Activated T-helper 9 cell treated with anti-CD3 and anti-CD28 coated beads, Interleukin-2, amount 50 U/mL, for 16 hours (primary cell): ENCODE measurements at places on chromosomes 2 and 18.

GRCh38 chr2:205020673-205021072 is 475.4 kb downstream of the PARD3B start:
- no peak for DNase-seq

- no peak for DNase-seq
These were observed 38.1 kb downstream of the SLC39A10 start for GRCh38 chr2:195695002-195695631.

- no peak for DNase-seq
These were observed 63.3 kb downstream of the COL3A1 start for GRCh38 chr2:189037518-189037917.

DNA sequence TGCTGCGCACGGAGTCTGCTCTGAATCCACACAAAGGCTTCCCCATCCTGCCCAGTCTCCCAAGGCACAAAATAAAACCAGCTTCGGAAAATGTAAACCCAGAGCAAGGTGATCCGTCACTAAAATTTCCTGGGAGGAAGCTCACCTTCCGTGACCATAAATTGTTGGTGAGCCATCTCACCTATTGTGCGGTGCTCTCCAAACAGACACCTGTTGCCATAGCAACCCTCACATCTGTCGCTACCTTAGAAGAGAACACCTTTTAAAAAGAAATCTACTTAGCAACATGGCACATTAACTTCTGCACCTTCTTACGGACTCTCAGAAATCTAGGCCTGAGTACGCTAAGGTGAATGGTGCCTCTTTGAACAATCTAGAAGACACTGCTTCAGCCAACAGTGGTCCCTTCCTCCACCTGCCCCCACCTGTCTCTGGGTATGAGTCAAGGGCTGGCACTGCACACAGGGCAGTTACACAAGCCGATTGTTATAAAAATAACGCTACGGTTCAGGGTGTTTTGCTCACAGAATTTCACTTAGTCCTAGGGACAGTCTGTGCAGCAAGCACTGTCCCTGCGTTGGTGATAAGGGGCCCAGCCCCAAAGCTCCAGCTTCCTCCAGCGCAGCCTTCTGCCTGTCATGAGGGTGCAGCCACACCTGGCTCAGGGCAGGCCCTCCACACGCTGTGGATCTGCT is 114.9 kb upstream of the ID2 start:
- no peak for DNase-seq

DNA sequence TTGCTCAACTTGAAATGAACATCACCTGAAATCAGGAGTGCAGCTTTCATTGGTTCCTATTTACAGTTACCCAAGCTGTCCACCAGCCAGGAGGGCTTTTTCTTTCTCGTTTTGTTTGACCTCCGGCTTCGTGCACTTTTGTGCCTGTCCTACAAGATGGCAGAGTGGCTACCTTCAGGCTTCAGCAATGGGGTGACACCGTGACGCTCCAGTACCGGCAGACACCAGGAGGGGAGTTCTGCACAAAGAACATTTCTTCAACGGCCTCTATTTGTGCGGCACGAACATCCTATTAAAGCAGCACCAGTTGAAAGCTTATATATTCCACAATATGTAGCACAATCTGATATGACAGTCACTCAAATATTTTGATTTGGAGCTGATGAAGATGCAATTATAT is 18.3 kb downstream of the RNASEH1 start:
- no peak for DNase-seq

DNA sequence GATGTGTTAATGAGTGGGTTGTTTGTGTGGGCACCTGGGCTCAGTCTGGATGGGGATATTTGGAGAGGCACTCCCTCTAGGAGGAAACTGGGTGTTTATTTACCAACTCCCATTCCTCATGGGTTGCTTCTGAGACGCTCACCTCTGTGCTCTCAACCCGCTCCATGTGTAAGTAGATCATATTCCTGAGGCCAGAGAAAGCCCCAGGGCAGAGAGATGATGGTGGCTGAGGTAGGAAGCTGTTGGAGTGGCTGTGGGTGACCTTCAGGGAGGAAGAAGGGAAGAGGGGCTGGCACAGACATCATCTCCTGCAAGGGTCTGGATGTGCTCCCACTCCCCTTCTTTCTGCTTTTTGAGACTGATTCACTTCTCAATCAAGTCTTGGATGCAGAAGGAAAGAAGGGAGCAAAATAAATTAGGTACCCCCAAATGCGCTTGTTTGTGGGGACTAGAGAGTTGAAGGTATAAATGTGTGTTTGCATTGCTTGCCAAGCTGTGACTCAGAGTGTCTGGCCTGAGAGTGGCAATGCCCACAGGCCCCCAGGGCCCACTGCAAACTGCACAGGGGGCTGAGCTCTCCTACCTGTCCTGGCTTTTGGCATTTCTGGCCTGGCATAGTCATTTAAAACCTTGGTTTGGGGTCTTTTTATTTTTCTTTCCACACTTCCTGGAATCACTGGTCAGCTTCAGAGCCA is 57.2 kb upstream of the TNP1 start:
- DNase-seq = no peak

DNA sequence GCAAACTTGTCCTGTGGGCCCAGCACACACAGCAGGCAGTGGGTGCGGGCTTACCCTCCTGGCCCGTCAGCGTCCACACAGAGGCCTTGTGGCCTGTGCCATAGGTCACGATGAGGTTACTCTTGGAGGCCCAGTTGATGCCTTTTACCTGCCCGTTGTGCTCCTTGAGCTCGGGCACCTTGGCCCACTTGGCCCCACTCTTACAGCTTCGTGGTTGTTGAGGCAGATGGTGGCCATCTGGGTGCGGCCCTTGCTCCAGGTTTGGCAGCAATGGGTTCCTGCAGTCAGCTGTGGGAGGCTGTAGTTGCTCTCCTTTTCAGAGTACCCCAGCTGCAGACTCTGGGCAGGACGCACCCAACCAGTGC is 45.5 kb upstream of the PTH2R start:
- no peak for DNase-seq

- no peak for DNase-seq
These were observed 209.4 kb downstream of the SP3 start for GRCh38 chr2:173755798-173756197.

GRCh38 chr2:170206805-170207407 is 29.0 kb downstream of the MYO3B start:
- DNase-seq = no peak

- no peak for DNase-seq
These were observed 28.3 kb downstream of the PIAS2 start for GRCh38 chr18:46888965-46889364.

DNA sequence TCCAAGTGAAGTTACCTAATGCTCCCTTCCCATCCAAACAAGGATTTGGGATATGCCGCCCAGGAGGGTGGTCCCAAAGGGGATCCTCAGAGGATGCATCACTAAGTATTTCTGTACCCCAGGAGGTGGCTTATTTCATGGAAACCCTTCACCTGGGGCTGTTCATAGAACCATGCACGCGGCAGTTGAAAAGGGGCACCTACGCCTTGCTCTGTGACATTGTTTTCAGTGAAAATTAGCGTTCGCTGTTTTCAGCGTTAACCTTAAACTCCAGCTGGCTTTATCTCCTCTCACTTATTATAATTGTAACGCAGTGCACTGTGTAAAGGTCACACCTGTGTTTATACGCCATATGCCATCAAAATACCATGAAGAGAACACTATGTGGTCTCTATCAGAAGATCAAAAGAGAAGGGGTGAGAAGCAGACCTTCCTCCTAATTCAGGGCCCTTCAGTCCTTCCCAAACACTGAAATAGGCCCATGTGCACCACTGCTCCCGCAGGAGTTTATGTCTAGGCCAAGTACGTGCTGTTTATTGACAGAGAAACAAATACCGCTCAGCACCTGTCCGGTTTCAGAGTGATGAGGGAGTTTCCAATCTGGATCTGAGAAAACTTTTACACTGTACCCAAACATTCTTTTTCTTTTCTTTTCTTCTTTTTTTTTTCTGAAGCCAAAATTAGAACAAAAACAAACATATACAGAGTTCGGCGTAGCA is 162.1 kb downstream of the BCL2 start:
- DNase-seq = no peak

DNA sequence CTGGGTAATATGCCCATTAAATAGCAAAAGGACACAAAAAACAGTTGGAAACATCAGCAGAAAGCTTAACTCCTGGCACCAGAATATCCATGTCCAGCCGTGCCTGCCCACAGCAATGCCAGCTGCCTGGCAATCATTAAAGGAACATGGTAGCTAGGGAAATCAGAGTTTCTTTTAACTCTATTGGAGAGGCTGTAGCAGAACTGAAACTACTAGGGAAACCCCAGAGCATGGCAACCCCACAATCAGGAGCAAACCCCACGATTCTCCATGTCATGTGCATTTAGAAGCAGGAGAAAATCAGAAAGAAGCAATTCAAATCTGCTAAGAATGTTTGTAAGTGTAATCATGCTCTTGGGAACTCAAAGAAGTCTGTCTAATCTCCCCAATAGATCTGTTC is 409.0 kb upstream of the SMIM21 start:
- DNase-seq = no peak

DNA sequence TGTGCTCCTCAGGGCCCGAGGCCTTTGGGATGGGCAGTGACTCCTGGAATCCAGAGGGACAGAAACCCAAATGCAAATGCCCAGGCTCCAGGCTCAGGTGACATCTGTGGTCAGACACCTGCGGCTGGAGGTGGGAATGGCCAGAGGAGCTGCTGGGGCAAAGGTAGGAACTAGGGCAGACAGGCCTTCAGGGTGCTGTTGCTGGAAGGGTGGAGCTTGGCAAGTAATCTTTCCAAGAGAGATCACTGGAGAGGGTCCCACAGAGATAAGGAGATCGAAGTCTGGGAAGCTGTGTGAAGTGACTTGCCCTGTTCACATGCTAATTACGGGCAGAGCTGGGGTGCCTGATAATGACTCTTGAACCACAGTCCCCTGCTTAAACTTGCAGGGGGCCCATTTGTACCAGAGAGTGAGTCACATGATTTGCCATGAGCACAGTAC is 82.4 kb downstream of the ACAA2 start:
- no peak for DNase-seq

- no peak for DNase-seq
These were observed 21.2 kb downstream of the GRB14 start for GRCh38 chr2:164599954-164600589.

- DNase-seq = no peak
These were observed 34.1 kb upstream of the GNAL start for GRCh38 chr18:11654736-11655605.

DNA sequence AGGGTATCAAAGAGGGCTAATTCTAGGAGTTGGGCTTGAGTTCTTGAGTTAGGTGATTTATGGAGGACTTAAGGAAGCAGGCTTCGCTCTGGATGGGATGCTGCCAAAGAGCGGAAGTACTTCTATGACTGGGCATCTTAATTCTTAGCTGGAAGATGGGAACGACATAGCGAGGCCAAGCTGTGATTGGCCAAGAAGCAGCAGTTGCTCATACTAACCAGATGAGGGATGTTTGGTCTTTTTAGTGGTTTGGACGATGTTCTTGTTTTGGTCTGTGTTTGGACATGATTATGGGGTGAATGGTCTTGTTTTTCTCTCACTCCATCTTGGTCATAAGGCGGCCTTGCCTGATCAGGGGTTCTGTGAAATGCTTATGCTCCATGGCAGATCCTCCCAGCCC is 133.7 kb downstream of the MSH2 start:
- DNase-seq = no peak

GRCh38 chr18:57428221-57429150 is 6.7 kb upstream of the ONECUT2 start:
- DNase-seq = no peak

DNA sequence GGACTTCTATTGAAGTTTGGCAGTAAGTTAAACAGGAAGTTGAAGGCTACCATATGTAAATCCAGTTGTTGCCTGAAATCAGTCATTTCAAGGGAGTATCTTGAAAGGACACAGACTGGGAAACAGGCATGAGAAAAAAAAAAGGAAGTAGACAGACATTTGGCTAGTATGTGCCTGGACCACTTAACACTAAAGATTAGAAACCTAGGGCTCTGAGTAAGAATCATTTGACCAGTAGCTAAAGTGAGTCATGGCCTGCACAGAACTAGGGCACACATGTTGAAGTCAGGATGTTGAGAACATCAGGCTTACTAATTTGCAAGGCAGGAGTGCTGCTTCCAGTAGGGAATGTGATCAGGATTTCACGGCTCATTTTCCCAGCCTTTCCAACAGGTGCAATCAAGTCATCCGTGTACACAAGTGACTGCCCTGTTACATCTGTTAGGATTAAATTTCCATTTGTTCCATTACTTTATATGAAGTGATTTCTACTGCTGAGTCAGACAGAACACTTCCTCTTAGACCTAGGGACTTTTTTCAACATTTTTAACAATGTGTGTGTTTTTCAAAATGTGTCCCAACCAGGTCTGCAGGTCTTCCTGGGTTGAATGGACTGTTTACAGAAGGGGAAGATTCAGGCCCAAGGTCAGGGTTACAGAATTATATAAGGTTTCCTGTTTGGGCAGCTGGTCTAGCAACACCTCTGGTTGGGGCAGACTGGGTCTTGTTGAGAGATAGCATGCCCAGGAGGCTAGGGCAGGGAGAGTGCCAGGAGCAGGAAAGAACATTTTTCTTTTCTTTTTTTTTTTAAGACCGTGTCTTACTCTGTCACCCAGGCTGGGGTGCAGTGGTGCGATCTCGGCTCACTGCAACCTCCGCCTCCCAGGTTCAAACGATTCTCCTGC is 145.6 kb downstream of the TGIF1 start:
- DNase-seq = no peak

GRCh38 chr2:237300739-237301138 is 113.2 kb downstream of the COL6A3 start:
- no peak for DNase-seq

DNA sequence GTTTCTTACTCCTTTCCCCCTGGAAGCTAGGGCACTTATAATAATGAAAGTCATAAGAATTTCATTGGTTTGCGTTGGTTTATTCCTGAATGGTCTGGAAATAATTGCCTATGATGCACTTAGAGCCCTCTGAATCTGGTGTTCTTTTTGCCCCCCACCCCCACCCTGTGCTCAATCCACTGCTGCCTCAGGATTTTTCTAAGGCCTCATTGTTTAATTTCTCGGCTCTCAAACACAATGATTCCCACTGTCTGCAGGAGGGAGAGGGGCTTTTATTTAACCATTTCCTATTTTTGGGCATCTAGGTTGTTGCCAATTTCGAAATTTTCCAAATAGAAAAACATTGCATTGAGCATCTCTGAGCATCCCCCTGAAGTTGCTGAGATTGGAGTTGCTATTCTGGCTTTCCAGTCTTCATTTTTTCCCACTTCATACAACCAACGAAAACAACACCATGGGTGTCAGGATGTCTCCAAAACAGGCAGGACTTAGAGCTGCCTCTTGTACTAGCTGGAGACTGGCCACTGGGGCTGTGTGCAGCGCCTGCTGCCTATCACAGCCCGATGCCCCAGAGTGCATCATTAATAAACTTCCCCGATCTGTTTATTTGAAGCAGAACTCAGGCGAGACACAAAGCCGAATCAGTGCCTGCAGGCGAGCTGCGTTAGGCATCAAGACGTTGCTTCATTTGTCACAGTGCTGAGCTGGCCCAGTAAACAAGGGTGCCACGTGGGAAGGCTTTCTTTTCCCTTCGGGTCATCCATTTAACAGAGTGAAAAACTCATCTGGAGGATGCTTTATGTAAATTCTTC is 1.8 kb upstream of the PCARE start:
- no peak for DNase-seq

DNA sequence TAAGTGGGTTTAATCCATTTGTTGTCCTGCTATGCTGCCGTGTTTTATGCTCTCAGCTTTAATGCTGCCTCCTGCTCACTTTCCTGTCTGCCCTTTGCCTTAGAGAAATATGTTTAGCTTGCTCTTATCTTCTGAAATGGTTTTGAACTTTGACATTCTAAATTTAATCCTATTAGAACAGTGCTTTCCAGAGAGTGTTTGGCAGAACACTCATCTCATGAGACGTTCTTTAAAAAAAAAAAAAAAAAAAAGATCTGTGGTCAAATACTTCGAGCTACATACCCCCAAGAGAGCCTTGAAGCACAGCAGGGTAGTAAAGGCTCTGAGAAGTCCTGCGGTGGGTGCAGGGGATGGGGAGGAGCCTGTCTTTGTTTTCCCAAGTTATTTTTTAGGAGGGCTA is 161.3 kb downstream of the SPP2 start:
- DNase-seq = no peak
